ENCODE measurements at places on chromosomes 1 and 21. TPM values are rescaled to one million over a fixed set of nuclear protein-coding genes. Genes with fewer than 3 reads are reported as not detected.

SRSF10 gene
- total RNA-seq = 194 TPM

- no peak for DNase-seq
- H3K27me3 ChIP-seq = no peaks in the 10 kb centered on the region
- no peaks in the 10 kb centered on the region for H3K36me3 ChIP-seq
- H3K4me3 ChIP-seq = peak overlapping the region; percentile 60
Observed at GRCh38 chr1:48775831-48776392, 779 bp downstream of the BEND5 start.

DNA sequence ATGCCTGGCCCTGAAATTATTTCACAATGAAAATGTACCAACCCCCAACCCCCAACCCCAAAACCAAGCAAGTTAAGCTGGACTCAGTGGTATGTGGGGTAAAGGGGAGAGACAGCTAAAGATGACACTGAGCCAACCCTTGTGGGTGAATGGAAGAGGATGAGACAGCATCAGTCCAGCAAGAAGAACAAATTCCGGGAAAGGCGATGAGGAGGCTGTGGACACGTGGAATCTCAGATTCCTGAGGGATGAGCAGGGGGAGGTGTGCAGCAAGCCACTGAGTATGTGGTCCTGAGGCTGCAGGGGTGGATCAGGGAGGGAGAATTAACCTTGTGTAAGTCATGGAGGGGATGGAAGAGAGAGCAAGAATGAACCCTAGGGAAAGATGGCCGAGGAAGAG lies 14.4 kb upstream of the ZNF362 start:
- no peak overlapping the region for H3K4me3 ChIP-seq
- H3K27me3 ChIP-seq = peaks cover 3% of the 10 kb centered on the region
- H3K4me1 ChIP-seq = peaks cover 5% of the 10 kb centered on the region
- no peaks in the 10 kb centered on the region for H3K36me3 ChIP-seq
- DNase-seq = no peak

GRCh38 chr1:163084330-163084729 lies 15.2 kb downstream of the RGS4 start:
- no peak for DNase-seq
- H3K36me3 ChIP-seq = no peaks in the 10 kb centered on the region
- H3K4me3 ChIP-seq = no peak overlapping the region
- H3K27ac ChIP-seq = no peak overlapping the region
- H3K4me1 ChIP-seq = no peaks in the 10 kb centered on the region
- no peaks in the 10 kb centered on the region for H3K27me3 ChIP-seq

VTCN1 gene
- total RNA-seq = 0.27 TPM

DNA sequence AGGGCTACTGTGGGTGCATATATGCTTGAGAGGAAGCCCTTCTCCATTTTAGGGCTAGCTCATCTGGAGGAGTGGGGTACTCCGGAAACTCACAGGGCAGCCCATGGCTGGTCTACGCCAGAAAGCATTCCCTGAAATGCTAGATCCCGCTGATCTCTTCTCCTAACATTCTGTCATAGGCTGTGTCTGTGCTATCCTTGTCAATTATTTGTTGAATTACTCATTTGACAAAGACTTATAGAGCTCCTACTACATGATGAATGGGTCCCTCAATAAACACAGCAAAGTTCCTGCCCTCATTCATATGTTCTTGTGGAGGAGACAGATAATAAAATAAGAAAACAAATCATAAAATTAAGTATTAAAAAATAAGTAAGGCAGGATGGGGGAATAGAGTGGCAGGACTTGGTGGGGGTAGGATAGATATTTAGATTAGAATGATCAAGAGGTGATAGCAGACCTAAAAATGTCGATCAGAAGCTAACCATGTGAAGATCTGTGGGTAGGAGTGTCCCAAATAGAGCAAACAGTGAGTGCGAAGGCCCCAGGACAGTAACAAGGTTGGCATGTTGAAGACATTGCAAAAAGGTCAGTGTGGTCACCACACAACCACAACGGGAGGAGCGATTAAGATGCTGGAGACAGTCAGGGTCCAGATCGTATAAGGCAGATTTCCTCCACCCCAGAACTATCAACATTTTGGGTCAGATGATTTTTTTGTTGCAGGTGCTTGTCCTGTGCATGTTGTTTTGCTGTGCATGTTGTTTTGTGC lies 13.2 kb downstream of the NGF start:
- no peak for DNase-seq
- H3K27ac ChIP-seq = no peak overlapping the region
- no peak overlapping the region for H3K4me3 ChIP-seq
- no peaks in the 10 kb centered on the region for H3K27me3 ChIP-seq

CD48 gene
- not detected for total RNA-seq

DNA sequence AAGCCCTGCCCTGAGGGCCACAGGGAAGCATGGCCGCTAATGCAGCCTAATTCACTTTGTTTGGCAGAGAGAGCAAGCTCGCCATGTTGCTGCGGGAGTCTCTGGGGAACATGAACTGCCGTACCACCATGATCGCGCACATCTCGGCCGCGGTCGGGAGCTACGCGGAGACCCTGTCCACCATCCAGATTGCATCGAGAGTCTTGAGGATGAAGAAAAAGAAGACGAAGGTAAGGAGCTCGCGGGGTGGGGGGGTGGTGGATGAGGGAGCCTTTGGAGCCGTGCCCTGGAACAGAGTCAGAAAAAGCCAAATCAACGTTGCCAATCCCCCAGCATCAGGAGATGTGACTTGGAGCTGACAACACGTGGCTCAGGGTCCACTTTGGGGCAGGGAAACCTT lies 529.4 kb downstream of the KIF26B start:
- H3K27me3 ChIP-seq = peaks cover 21% of the 10 kb centered on the region
- no peaks in the 10 kb centered on the region for H3K36me3 ChIP-seq
- no peak for DNase-seq
- H3K4me3 ChIP-seq = no peak overlapping the region

- H3K27me3 ChIP-seq = no peaks in the 10 kb centered on the region
- H3K4me3 ChIP-seq = no peak overlapping the region
- no peak for DNase-seq
- H3K36me3 ChIP-seq = no peaks in the 10 kb centered on the region
- H3K27ac ChIP-seq = no peak overlapping the region
Observed at GRCh38 chr21:45926281-45926680, 55.3 kb upstream of the COL6A1 start.

GRCh38 chr1:212520299-212520698 lies 87.6 kb downstream of the NENF start:
- H3K4me3 ChIP-seq = no peak overlapping the region
- DNase-seq = no peak
- no peaks in the 10 kb centered on the region for H3K36me3 ChIP-seq
- no peak overlapping the region for H3K27ac ChIP-seq

SLC25A34 gene
- 0.50 TPM for total RNA-seq

GRCh38 chr1:2823921-2824610 lies 22.6 kb upstream of the TTC34 start:
- no peaks in the 10 kb centered on the region for H3K27me3 ChIP-seq
- no peaks in the 10 kb centered on the region for H3K36me3 ChIP-seq
- no peaks in the 10 kb centered on the region for H3K4me1 ChIP-seq
- DNase-seq = no peak
- no peak overlapping the region for H3K4me3 ChIP-seq

GRCh38 chr1:25245809-25246599 lies 1.2 kb downstream of the RSRP1 start:
- H3K4me1 ChIP-seq = no peaks in the 10 kb centered on the region
- no peaks in the 10 kb centered on the region for H3K27me3 ChIP-seq
- peaks cover 34% of the 10 kb centered on the region for H3K36me3 ChIP-seq
- H3K4me3 ChIP-seq = peak overlapping the region; percentile 98

GRCh38 chr1:107004421-107004820 lies 52.1 kb upstream of the PRMT6 start:
- no peaks in the 10 kb centered on the region for H3K4me1 ChIP-seq
- H3K36me3 ChIP-seq = no peaks in the 10 kb centered on the region
- DNase-seq = no peak
- no peaks in the 10 kb centered on the region for H3K27me3 ChIP-seq
- H3K4me3 ChIP-seq = no peak overlapping the region

CBS gene
- 455 TPM for total RNA-seq

KRTAP19-7 gene
- not detected for total RNA-seq

- H3K27ac ChIP-seq = no peak overlapping the region
- H3K27me3 ChIP-seq = peaks cover 3% of the 10 kb centered on the region
- no peaks in the 10 kb centered on the region for H3K36me3 ChIP-seq
- no peak for DNase-seq
Observed at GRCh38 chr21:44295646-44296045, 4.2 kb upstream of the PFKL start.

- H3K27ac ChIP-seq = peak overlapping the region; percentile 58
- H3K4me1 ChIP-seq = no peaks in the 10 kb centered on the region
- no peaks in the 10 kb centered on the region for H3K27me3 ChIP-seq
- H3K36me3 ChIP-seq = no peaks in the 10 kb centered on the region
Observed at GRCh38 chr1:62585469-62586155, 11.7 kb upstream of the ANGPTL3 start.

DNA sequence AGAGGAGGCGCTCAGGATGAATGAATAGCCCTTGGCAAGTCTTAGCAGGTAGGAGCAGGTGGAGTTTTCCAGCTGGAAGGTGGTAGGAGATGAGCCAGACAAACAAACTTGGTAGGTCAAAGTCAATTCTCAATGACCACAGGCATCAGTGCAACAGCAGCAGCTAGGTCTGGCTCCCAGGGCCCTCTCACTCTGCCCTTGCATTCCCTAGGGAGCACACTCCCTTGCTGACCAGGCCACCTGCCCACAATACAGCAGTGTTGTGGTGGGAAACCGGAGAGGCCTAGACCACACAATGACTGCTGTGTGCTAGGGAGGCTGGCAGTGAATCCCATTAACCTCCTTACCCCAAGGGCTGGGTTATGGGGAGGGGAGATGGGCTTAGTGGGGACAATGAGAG lies 13.0 kb upstream of the PAQR6 start:
- H3K4me3 ChIP-seq = no peak overlapping the region
- H3K27ac ChIP-seq = no peak overlapping the region
- H3K36me3 ChIP-seq = peaks cover 56% of the 10 kb centered on the region
- no peaks in the 10 kb centered on the region for H3K27me3 ChIP-seq
- no peak for DNase-seq

GRCh38 chr1:23632479-23633160 lies 59.0 kb upstream of the RPL11 start:
- no peaks in the 10 kb centered on the region for H3K4me1 ChIP-seq
- no peaks in the 10 kb centered on the region for H3K27me3 ChIP-seq
- no peaks in the 10 kb centered on the region for H3K36me3 ChIP-seq
- DNase-seq = no peak

GRCh38 chr1:44663417-44663816 lies 10.9 kb downstream of the TMEM53 start:
- no peak overlapping the region for H3K27ac ChIP-seq
- H3K4me3 ChIP-seq = no peak overlapping the region
- no peaks in the 10 kb centered on the region for H3K4me1 ChIP-seq
- no peaks in the 10 kb centered on the region for H3K27me3 ChIP-seq
- no peak for DNase-seq
- H3K36me3 ChIP-seq = no peaks in the 10 kb centered on the region

CD5L gene
- not detected for total RNA-seq

- no peak for DNase-seq
- no peak overlapping the region for H3K27ac ChIP-seq
- no peak overlapping the region for H3K4me3 ChIP-seq
- H3K27me3 ChIP-seq = no peaks in the 10 kb centered on the region
- H3K36me3 ChIP-seq = no peaks in the 10 kb centered on the region
- H3K4me1 ChIP-seq = no peaks in the 10 kb centered on the region
Observed at GRCh38 chr1:9275567-9276034, 17.1 kb upstream of the SPSB1 start.

- no peak overlapping the region for H3K4me3 ChIP-seq
- no peak for DNase-seq
- H3K4me1 ChIP-seq = peaks cover 3% of the 10 kb centered on the region
- no peak overlapping the region for H3K27ac ChIP-seq
- no peaks in the 10 kb centered on the region for H3K36me3 ChIP-seq
- H3K27me3 ChIP-seq = no peaks in the 10 kb centered on the region
Observed at GRCh38 chr1:85409516-85409915, 55.4 kb downstream of the DDAH1 start.

DNA sequence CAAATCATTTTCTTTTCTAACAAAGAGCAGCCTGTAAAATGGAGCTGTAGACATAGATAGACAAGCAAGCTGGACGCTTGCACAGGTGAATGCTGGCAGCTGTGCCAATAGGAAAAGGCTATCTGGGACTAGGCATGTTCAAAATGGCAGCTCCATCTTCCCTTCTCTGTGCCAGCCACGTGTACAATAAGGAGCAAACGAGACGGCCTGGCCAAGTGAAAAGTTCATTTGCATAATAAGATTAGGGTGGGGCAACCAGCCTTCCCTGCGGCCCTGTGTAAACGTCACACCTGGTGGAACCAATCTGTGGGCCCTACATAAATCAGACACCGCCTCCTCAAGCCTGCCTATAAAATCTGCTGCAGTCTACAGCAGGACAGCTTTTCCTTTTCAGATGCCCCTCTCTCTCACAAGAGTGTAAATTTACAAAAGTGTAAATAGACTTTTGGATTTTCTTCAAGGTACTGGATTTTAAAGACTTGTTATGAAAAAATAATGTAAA lies 16.6 kb upstream of the EDEM3 start:
- DNase-seq = no peak
- H3K27me3 ChIP-seq = no peaks in the 10 kb centered on the region
- no peak overlapping the region for H3K4me3 ChIP-seq
- no peaks in the 10 kb centered on the region for H3K4me1 ChIP-seq

A3GALT2 gene
- total RNA-seq = not detected

GRCh38 chr21:45010096-45010495 lies 64.3 kb upstream of the ADARB1 start:
- no peak for DNase-seq
- no peaks in the 10 kb centered on the region for H3K27me3 ChIP-seq

GRCh38 chr1:68111519-68112436 lies 61.4 kb upstream of the DIRAS3 start:
- DNase-seq = peak; percentile 42
- H3K27ac ChIP-seq = no peak overlapping the region
- H3K4me1 ChIP-seq = no peaks in the 10 kb centered on the region
- H3K4me3 ChIP-seq = no peak overlapping the region
- no peaks in the 10 kb centered on the region for H3K27me3 ChIP-seq

DNA sequence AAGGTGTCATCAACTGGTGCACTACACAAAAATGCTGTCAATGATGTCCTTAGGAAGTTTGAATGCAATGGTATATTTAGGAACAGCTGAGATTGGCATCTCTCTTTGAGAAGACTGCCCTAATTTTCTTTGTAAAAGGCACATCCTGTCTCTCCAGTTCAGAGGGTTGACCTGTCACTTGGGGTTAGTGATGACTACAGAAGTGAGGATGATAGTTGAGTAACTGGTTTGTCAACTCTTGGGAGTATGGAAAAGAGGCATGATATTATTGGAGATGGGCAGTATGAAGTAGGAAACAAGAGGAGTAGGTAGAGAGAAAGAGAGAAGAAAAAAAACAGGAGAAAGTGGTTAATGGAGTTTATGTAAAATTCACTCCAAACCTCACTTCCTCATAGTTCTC lies 40.4 kb upstream of the PIGC start:
- no peak for DNase-seq
- H3K4me3 ChIP-seq = no peak overlapping the region
- H3K4me1 ChIP-seq = no peaks in the 10 kb centered on the region
- no peaks in the 10 kb centered on the region for H3K27me3 ChIP-seq
- no peaks in the 10 kb centered on the region for H3K36me3 ChIP-seq

DNA sequence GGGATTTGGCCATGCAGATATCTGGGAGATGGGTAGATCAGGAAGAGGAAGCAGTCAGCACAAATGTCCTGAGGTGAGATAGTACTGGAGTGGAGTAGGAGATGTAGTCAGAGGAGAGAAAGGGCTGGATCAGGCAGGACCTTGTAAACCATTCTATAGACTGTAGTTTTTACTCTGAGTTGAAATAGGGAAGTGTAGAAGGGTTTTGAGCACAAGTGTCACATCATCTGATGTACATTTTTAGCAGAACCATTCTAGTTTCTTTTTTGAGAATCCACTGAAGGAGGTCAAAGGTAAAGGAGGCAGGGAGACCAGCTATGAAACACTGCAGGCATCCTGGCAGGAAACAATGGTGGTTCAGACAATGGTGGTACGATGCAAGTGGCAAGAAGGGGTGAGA lies 194.6 kb upstream of the RRP15 start:
- H3K27ac ChIP-seq = no peak overlapping the region
- H3K27me3 ChIP-seq = no peaks in the 10 kb centered on the region
- peaks cover 4% of the 10 kb centered on the region for H3K4me1 ChIP-seq
- no peak for DNase-seq

Data from H1 (cell line).